ENCODE measurements at places on chromosomes 3 and 15. TPM values are rescaled to one million over a fixed set of nuclear protein-coding genes. Genes with fewer than 3 reads are reported as not detected.

- DNase-seq, result no peak
Measured at GRCh38 chr3:30315447-30315846, 291.0 kb upstream of the TGFBR2 start.

The ALS2CL gene
- 2.9 TPM for total RNA-seq

The SLC38A3 gene
- 0.27 TPM for total RNA-seq

- no peak for DNase-seq
Measured at GRCh38 chr3:8458238-8458661, 43.4 kb upstream of the LMCD1 start.

DNA sequence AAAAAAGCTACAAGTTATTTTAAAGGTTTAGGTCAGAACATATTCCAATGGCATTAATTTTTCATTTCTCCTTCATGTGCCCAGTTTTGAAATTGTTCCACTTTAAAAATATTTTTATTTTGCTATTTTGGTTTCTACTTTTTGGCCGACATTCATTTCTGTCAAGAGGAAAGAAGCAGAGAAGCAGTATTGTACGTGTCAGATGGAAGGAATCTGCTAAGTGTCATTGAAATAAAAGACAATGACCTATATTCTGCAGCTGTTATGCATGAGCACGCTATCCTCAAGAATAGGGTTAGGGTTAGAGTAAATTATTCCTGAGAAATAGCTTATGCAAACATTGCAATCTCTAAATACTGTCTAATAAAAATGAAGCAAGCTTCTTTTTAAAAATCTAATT, 941.7 kb downstream of the TUSC7 start:
- no peak for DNase-seq

DNA sequence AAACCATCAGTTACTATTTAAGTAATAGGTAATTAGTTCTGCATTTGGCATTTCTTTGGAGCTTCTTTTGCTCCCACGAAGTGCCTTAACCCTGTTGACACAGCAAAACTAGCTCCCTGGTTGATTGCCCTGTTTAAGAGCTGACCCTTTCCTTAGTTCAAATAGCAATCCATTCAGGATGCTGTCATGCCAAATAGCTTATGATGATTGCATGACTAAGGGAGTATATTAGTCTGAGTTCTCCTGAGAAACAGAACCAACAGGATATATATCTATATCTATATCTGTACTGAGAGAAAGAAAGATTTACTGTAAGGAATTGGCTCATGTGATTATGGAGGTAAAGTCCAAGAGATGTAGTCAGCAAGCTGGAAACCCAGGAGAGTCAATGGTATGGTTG, 50.3 kb upstream of the SPRED1 start:
- no peak for DNase-seq

- peak; percentile 68 for DNase-seq
Measured at GRCh38 chr15:96356494-96357455, 26.3 kb downstream of the NR2F2 start.

The FSIP1 gene
- 0.52 TPM for total RNA-seq

The UBAP1L gene
- 1.1 TPM for total RNA-seq

The ZDHHC3 gene
- 32.6 TPM for total RNA-seq

The GOLGA8J gene
- not detected for total RNA-seq

The SPATA12 gene
- 0.12 TPM for total RNA-seq

The TMOD2 gene
- total RNA-seq, result 0.72 TPM

The SLC35G2 gene
- 16.2 TPM for total RNA-seq

DNA sequence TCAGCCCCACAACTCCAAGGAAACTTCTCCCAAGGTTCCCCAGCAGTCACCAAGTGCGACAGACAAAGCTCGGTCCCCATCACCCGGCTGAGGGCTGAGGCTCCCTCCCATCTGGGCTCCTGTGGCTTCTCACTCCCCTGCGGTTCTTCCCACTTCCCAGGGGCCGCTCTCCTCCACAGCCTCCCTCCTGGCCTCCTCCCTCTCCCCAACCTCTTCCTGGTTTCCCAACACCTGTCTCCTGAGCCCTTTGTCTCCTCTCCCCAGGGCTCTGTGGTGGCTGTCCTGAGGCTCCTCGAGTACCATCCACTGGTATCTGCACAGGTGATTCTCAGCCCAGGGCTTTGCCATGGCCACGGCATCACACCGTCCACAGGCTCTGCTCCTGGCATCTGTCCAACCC, 113.2 kb upstream of the NSMCE3 start:
- DNase-seq, result no peak

- peak; percentile 41 for DNase-seq
Measured at GRCh38 chr3:28326458-28326926, 22.0 kb upstream of the ZCWPW2 start.

DNA sequence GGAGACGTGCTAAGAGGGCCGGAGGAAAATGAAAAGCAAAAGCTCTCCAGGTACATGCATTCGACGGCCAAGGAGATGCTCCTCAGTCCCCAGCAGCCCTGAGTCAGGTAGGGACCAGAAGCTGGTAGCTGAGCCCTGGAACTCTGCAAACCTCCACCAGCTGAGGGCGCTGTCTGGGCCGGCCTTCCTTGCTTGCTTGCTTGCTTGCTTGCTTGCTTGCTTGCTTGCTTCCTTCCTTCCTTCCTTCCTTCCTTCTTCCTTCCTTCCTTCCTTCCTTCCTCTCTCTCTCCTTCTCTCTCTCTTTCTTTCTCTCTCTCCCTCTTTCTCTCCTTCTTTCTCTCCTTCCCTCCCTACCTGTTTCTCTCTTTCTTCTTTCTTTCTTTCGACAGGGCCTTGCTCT, 94.6 kb upstream of the RASGRF1 start:
- no peak for DNase-seq

GRCh38 chr3:129195731-129196256, 12.1 kb upstream of the CNBP start:
- DNase-seq, result peak; percentile 33

DNA sequence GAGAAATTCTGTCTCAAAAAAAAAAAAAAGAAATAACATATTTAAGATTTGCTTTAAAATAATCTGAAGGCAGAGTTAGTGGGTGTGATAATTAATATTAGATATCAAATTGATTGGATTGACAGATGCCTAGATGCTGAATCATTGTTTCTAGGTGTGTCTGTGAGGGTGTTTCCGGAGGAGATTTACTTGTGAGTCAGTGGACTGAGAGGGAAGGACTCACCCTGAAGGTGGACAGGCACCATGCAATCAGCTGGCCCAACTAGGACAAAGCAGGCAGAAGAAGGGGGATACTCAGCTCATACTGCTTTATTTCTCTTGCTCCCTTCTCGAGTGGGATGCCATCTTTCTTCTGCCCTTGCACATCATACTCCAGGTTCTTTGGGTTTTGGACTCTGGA, 16.7 kb upstream of the RPL24 start:
- DNase-seq, result no peak

The MESP2 gene
- not detected for total RNA-seq

GRCh38 chr3:78873641-78874040, 894.2 kb downstream of the ROBO1 start:
- no peak for DNase-seq

The GOLGA6A gene
- total RNA-seq, result not detected

GRCh38 chr15:66599536-66600239, 33.9 kb upstream of the LCTL start:
- no peak for DNase-seq

DNA sequence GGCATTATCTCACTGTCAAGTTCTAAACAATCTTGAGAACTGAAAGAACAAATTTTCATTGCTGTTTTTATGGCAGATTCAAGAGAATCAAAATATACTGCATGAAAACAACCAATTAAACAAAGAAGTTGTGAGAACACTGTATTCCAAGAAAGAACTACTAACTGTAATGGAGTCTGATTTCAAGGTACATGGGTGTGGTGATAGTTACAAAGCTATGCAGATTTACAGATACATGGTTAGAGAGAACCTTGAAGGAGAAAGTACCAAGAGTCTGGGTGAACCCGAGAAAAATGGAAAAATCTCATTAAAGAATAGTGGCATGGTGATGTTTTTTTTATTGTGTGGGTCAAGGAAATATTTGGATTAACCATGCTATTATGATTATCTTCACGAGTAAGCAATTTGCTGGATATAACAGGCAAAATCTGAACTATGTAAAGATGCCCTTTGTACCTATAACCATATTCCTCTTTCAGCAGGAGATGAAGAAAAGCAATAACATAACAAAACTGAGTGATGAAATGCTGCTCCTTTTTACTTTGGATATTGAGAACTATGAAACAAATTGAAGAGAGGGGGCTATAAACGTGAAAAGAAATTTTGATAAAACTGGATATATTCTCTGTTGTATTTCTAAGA, 100.4 kb downstream of the PLSCR2 start:
- DNase-seq, result no peak

DNA sequence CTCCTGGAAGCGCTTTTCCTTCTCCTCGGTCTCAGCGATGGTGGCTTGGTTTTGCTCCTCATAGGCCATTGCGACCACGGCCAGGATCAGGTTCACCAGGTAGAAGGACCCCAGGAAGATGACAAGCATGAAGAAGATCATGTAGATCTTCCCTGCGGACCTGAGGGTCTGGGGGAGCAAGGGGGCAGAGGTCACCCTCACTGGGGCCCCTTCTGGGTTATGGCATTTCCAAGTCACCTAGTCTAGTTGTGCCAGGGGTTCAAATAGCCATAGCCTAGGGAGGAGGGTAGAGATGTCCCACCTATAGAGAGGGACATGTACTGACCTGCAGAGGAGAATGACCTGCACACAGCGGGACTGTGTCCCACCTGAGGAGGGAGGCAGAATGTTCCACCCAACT, 43.5 kb downstream of the SCN5A start:
- DNase-seq, result no peak

DNA sequence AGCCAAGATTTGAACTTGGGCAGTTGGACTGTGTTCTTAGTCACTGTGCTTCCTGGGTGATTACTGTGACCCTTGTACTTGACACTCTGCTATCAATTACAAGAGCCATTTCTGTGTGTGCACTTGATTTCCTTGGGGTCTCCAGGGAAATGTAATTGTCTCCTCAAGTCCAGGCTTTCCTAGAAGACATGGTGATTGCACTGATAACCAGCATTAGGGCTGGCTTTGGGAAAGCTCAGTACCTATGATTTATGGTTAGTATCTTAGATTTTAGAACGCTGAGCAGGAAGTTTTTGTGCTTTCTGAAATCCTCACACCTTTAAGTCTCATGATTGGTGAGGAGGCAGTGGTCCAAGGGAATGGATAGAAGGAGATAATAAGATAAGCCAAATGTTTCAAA, 1.6 kb upstream of the CLDN11 start:
- no peak for DNase-seq

The MORC1 gene
- not detected for total RNA-seq

DNA sequence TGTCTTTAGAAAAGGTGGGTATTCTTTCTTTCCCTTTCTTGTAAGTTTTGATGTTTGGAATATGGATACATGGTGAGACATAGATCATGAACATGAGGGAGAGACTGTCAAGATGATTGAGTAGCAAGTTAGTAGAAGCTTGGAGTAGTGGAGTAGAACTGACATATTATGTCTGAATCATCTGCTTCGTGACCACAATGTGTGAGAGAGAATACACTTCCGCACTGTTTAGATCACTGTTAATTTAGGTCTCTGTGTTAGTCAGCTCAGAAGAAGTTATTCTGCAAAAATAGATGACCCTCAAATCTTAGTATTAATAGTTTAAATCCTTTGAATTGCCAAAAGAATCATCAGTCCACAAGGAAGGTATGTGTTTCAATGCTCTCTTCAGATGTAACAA, 151.0 kb downstream of the OXSM start:
- no peak for DNase-seq

The SERPINI2 gene
- not detected for total RNA-seq

- DNase-seq, result no peak
Measured at GRCh38 chr15:100256970-100257650, 84.7 kb downstream of the ADAMTS17 start.

All from NCI-H460 (cell line).